ENCODE measurements at places on chromosomes 16 and 17. TPM values are rescaled to one million over a fixed set of nuclear protein-coding genes. Genes with fewer than 3 reads are reported as not detected.

- no peak for DNase-seq
- H3K27me3 ChIP-seq, result peaks cover 3% of the 10 kb centered on the region
These were observed 17.1 kb upstream of the VPS4A start for GRCh38 chr16:69294051-69294450.

DNA sequence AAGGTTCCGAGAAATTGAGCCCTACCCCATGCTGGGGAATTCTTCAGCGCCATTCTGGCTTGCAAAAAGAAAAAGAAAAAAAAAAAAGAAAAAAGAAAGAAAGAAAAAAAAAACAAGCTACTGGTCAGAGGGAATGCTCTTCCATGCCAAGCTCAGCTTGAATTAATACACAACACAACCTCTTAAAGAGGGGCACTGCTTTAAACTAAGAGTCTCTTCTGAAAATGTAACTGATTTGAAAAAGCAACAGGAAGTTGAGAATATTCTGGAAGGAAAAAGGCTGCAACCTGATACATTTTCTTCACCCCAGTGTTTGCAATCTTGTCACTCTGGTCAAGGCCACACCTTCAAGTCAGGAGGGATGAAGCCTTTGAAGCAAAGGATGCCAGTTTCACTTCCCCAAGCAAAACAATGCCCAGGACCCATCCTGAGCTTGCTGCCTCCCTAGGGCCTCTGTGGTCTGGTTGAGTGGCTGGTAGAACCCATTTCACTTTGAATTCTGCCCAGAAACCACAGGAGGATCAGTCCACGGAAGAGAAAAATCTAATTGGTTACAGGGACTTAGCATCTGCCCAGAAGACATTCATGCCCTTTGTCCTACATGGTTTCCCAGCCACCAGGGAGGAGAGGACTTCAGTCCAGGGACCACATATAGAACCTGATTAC is 389.7 kb downstream of the SOX9 start:
- H3K27ac ChIP-seq, result peak overlapping the region; percentile 26
- no peak for DNase-seq
- peaks cover 4% of the 10 kb centered on the region for H3K36me3 ChIP-seq
- H3K4me3 ChIP-seq, result no peak overlapping the region

The MVP gene
- 242 TPM for total RNA-seq

DNA sequence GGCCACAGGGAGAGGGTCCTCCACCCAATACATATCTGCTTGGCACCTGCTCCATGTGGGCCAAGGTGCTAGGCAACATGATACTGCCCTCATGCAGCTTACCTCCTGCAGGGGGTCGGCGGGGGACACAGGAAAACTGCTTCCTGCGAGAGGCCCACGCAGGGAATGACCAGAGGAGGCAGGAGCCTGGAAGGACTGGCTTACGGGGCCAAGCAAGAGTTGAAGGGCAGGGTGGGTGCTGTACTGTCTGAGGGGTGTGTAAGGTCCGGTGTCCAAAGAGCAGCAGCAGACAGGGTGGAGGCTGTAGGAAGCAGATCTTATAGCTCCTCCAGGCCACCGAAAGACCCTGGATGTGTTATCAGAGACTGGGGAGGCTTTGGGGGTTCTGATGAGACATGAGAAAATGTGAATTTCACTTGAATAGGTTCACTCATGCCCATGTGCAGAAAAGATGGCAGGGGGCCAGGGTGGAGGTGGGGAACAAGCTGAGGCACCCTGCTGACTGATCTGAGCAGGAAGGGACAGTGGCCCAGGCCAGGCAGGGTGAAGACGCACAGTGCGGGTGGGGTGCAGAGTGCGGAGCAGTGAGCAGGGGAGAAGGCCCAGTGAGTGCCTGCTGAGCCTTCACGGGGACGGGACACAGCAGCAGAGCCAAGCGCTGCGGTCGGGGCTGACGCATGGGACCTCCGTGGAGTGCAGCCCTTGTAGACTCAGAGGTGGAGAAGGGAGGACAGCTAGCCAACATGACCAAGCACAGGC is 8.3 kb downstream of the FLCN start:
- no peaks in the 10 kb centered on the region for H3K27me3 ChIP-seq
- peaks cover 43% of the 10 kb centered on the region for H3K36me3 ChIP-seq
- no peak for DNase-seq
- no peaks in the 10 kb centered on the region for H3K4me1 ChIP-seq
- H3K27ac ChIP-seq, result no peak overlapping the region
- no peak overlapping the region for H3K4me3 ChIP-seq
